IPS DF 19.7 (cell line): ENCODE measurements at places on chromosomes 11 and 22.

DNA sequence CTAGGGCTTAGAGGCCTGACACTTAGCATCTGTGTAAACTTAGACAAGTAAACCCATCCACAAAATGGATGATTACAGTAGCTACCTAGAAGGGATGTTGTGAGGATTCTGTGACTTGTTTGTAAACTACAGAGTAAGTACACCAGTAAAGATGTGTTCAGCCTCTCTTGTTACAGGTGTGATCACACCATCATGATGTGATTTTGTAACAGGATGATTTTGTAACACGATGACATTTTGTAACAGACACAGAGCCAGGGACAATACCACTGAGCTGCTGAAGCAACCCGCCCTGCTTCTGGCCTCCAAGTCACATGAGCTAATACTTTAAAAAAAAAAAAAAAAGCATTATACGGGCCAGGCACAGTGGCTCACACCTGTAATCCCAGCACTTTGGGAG lies 17.0 kb downstream of the FADD start:
- no peak for DNase-seq

GRCh38 chr11:15870911-15871310 lies 485.4 kb downstream of the SOX6 start:
- DNase-seq, result no peak

DNA sequence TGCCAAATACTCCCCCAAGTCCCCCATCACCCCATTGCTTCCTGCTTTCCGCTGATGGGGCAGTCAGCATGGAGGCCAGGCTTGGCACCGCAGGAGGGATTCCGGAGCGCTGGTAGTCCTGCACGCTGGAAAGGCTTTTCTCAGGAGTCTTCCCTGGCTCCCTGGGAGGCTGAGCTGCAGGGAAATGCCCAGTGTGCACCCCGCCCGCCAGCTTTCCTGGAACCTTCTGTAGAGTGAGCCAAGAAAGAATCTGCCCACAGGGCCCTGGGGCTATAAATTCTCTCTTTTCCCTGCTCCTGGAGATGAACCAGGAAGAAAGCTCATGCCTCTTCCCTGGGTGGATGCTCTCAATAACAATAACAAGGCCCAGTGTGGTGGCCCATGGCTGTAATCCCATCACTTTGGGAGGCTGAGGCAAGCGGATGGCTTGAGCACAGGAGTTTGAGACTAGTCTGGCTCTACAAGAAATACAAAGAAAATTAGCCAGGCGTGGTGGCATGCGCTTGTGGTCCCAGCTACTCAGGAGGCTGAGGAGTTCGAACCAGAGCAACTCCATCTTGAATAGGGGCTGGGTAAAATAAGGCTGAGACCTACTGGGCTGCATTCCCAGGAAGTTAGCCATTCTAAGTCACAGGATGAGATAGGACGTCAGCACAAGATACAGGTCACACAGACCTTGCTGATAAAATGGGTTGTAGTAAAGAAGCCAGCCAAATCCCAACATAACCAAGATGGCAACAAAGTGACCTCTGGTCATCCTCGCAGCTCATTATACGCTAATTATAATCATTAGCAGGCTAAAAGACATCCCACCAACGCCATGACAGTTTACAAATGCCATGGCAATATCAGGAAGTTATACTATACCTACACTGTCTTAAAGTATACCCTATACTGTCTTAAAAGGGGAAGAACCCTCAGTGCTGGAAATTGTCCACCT lies 46.4 kb upstream of the FTH1 start:
- no peak for DNase-seq

DNA sequence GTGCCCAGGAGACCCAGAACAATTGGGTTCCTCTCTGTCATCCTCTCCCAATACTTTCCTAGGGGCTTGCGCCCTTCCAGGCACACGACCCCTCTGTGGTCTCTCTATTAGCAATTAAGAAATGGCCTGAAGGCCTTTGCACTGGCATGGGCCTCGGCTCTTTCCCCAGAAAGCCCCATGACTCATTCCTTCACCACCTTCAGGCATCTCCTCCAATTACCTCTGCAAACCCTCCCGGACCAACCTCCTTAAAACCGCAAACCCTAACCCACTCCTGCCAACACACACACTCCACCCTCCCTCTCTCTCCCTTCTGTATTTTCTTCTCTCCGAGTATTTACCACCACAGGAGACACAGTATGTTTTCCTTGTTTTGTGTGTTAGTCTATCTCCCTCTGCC lies 36.7 kb downstream of the LARGE1 start:
- DNase-seq, result no peak

- no peak for DNase-seq
These were observed 56.6 kb downstream of the ST14 start for GRCh38 chr11:130216221-130216550.

GRCh38 chr22:41987276-41987675 lies 11.3 kb upstream of the WBP2NL start:
- DNase-seq, result no peak

- DNase-seq, result no peak
These were observed 37.3 kb downstream of the RRP8 start for GRCh38 chr11:6565988-6566703.

DNA sequence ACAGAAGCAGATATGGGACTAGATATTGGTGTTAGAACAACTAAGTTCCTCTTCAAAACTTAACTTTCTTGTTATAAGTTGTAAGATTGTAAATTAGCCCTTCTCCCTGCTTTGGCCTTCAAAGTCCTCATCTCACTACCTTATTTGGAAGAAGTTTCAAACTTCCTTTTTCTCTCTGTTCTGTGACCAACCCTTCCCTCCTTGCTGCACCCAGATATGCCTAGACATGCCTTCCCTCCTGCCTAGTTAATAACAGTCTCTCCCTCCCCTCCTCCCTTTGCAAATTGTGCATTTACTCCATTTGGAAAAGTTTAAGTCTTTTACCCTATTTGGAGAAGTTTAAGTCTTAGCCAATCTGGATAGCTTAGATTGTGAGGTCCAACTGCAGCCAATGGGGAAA lies 4.9 kb downstream of the OR52K2 start:
- no peak for DNase-seq

GRCh38 chr11:203056-203944 lies 3.9 kb downstream of the BET1L start:
- DNase-seq, result no peak

- no peak for DNase-seq
These were observed 281.7 kb downstream of the NXPE2 start for GRCh38 chr11:114959953-114960505.

DNA sequence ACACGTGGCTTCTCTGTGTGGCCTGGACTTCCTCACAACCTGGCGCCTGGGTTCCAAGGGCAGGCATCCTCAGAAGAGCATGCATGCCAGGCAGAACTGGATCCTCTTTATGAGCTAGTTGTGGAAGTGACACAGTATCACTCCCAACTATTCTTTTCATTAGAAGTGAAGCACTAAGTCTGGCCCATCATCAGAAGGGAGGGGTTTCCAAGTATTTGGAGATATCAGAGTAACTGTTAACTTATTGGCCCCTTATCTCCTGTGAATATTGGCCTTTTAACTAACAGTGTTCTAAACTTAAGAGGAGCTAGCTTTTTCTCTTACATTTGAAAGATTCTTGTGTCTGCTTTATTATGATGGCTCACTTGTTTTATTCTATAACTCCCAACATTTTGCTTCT lies 35.5 kb downstream of the FDX1 start:
- DNase-seq, result no peak

DNA sequence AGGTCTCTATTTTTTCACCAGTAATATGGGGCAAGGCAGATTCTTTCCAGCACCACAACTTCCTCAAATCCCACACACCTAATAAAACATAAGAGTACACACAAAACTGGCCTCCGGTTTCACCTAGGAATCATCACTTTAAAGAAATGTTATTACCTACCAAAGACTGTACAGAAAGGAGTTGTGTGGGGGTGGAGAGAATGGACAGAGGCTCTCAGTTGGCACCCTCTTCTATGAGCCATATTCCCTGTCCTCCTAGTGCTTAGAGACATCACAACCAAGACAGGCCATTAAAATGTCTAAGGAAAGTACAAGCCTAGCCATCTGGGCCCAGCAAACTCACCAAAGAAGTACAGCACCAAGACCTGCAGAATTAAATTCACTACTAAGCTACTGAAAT lies 56.1 kb downstream of the RBFOX2 start:
- no peak for DNase-seq

- DNase-seq, result no peak
These were observed 7.2 kb downstream of the RPL27A start for GRCh38 chr11:8689726-8690255.

DNA sequence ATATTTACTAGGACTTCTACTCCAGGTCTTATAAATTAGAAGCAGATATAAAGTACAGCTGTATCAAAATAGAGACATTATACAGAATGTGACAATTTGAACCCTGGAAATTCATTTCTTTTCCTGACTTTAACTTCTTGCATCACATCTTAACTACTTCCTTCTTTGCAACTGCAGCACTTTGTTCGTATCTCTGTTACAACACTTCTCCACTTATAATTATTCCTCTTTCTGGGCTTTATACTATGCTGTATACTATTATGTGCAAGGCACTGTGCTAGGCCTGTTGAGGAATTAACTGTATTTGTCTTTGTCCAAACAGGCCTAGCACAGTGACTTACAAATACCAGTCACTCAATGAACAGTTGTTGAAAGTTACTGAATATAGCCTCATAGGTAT lies 1.8 kb upstream of the SLC36A4 start:
- no peak for DNase-seq

GRCh38 chr11:77611921-77612320 lies 22.2 kb downstream of the AQP11 start:
- no peak for DNase-seq

GRCh38 chr11:11709447-11710239 lies 87.8 kb upstream of the GALNT18 start:
- no peak for DNase-seq

GRCh38 chr11:134905517-134905916 lies 493.5 kb upstream of the B3GAT1 start:
- DNase-seq, result no peak
